ENCODE measurements at places on chromosomes 5 and 9. TPM values are rescaled to one million over a fixed set of nuclear protein-coding genes. Genes with fewer than 3 reads are reported as not detected.

- no peak for DNase-seq
Measured at GRCh38 chr5:68420476-68421344, 205.2 kb downstream of the PIK3R1 start.

DNA sequence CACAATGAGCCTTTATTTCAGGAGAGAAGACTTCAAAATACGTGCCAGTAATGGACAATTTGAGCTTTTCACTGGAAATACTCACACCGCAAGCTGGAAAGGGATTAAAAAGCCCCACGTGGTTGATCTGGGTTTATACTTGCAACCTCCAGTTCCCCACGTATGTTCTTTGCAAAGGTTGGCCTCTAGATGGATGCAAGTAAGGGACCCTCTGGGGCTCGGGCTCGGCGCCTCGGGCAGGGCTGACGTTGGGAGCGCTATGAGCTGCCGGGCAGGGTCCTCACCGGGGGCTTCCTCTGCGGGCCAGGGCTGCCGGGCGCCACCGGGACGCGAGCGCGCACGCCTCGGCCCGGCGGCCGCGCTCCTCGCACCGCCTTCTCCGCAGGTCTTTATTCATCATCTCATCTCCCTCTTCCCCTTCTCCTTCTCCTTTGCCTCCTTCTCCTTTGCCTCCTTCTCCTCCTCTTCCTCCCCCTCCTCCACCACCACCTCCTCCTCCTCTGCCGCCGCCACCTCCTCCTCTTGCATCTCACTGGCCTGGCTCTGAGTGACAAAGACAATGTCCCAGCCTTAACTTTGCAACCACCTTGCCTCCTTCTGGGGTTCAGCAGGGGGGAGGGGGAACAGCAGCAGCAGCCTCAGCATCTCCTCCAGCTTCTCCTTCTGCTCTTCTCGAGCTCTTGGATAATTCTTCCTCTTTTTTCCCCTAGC lies 701 bp upstream of the ZNF462 start:
- DNase-seq: no peak

DNA sequence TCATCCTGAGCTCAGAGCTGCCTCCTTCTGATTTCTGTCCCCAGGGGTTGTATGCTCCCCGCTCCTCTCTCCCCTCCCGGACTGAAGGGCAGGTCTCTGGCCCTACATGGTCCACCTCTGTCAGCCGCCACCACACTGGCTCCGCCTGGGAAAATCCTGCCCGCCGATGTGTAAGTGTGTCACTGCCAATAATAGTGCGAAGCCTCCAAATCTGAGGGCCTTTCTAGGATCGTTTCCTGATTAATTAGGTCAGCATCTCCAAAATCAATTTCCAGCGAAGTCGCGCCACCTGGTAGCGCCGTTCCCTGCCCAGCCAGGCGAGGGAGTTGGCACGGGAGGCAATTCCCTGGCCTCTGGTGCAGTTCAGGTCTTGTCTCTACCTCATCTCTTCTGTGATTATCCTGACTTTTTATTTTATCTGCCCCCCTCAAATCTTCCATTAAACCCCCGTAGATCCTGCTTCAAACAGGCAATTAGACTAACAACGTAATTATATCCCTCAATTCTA lies 73.5 kb downstream of the ZNF618 start:
- DNase-seq: no peak

- DNase-seq: no peak
Measured at GRCh38 chr5:72511774-72512592, 4.8 kb upstream of the ZNF366 start.

- DNase-seq: no peak
Measured at GRCh38 chr9:87040410-87041009, 93.2 kb upstream of the GAS1 start.

DNA sequence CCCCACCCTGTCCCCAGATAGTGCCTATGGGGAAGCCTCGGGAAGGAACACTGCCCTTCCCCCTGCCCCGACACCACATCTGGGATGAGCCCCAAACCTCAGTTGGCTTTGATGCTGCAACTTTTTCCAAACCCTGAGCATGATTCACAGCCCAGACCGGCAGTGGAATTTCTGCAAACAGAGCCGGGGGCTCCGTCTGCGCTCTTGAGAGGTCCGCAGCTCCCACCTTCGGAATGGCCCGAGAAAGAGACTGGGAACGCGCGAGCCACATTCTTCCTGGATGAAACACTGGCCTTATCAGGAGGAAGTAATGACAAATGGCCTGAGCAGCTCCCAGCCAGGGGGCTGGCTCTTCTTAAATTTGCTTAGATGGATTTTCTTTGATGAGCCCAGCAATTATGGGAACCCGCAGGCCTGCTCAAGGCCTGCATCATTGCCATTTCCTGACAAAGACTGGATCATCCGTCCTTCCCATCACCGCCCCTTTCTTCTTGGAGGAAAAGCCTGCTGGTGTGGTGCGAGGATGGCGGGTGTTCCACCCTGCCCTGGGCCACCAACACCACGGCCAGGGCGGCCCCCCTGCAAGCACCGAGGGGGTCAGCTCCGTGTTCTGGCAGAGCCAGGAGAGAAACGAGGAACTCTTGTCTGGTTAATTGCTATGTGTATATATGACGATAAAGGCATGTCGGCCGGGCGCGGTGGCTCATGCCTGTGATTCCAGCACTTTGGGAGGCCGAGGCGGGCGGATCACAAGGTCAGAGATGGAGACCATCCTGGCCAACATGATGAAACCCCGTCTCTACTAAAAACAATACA lies 38.8 kb upstream of the COL5A1 start:
- peak; percentile 31 for DNase-seq

The ADGRV1 gene
- 0.63 TPM for total RNA-seq
